ENCODE measurements at places on chromosomes 6 and 20.

DNA sequence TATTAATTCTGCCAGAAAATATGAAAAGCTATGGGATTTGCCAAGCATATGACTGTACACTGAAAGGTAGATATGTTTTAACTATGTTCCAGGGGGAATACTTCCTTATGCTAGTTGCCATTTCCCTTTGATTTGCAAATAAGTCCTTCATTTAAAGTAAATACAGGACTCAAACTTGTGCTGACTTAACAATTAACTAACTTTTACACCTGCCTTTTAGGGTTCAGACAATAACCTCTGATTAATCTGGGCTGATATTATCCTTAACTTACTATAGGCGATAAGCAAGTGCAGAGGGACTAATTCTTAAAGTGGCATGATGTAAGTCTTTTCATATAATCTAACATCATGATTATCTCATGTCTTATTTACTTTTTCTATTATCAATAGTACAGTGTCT is 143.1 kb downstream of the AHI1 start:
- DNase-seq = no peak

GRCh38 chr6:170279977-170280688 is 10.7 kb downstream of the DLL1 start:
- no peak for DNase-seq

- no peak for DNase-seq
Measured at GRCh38 chr6:32298632-32299336, 72.9 kb downstream of the TSBP1 start.

GRCh38 chr6:26597821-26598220 is 1.1 kb downstream of the ABT1 start:
- no peak for DNase-seq

- no peak for DNase-seq
Measured at GRCh38 chr6:87742106-87742505, 40.1 kb upstream of the AKIRIN2 start.

GRCh38 chr6:53115113-53115512 is 33.5 kb downstream of the GCM1 start:
- DNase-seq = no peak

GRCh38 chr6:154951345-154952200 is 43.5 kb upstream of the TIAM2 start:
- no peak for DNase-seq

DNA sequence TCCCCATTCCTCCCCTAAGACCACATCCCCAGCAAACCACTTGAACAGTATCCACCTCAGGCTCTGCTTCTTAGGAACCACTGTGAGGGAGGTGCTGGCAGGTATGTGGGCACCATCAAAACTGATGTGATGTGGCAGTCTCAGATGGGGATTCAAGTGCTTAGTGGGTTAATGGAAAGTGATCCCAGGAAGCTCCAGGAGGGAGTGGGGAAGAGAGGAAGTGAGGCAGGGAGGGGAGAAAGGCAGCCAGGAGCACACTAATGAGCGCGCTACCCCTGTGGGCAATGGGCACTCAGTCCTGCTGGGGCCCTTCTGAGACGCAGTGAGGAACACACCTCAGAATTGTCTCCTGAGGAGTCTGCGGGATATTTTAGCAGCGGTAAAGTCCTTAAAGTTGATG is 263.1 kb upstream of the MOCS1 start:
- no peak for DNase-seq

DNA sequence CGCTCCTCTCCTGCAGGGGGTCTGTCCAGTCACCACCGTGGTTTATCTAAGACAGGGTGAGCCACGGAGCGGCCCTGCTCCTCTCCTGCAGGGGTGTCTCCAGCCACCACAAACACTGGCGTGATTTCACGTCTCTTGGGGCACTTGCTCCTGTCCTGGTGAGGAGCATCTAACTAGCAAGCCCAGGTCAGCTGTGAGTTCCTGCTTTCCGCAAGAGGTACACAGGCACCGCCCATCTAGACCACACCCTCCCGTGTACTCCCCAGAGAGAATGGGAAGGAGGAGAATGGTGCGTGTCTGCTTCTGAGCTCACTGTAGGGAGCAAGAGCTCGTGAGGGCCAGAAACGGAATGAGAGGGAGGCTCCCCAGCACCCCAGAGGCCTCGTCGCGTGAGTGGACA is 40.7 kb downstream of the DACT2 start:
- no peak for DNase-seq

GRCh38 chr6:33170176-33171015 is 21.9 kb downstream of the COL11A2 start:
- no peak for DNase-seq

GRCh38 chr20:10576411-10577090 is 97.2 kb downstream of the JAG1 start:
- DNase-seq = no peak

GRCh38 chr20:6407163-6407562 is 284.3 kb upstream of the FERMT1 start:
- no peak for DNase-seq

DNA sequence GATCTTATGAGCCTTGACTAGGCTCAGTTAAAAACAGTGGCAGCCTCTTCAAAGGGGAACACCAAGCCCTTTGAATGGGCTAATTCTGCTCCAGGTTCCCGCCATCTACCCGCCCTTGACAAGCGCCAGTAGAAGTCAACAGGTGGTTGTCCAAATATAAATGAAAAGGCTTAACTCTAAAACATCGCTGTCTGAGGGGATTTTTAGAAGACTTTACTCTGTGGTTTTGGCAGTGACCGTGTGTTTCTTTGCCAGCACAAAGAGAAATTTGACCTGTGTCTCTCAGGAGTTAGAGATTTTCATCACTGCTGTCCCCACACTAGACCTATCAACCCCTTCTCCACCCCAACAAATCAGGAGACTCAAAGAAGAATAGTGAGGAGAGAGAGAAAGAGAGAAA is 19.8 kb upstream of the SIM1 start:
- DNase-seq = no peak

DNA sequence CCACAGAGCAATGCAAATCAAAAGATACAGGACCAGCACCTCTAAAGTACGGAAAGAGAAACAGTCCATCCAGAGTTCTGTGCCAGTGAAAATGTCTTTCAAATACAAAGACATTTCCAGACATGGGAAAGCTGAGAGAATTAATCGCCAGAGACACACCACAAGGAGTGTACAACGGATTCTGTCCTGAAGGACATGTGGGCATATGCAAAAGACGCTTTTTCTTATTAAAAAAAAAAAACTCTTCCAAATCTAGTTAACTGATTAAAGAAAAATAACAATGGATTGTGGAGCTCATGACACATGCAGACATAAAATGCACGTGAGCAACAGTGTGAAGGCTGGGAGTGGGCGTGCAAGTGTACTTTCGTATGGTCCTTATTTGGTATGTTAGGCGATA is 22.8 kb downstream of the KIF25 start:
- DNase-seq = no peak

- DNase-seq = no peak
Measured at GRCh38 chr6:73308712-73309534, 45.2 kb downstream of the DPPA5 start.

DNA sequence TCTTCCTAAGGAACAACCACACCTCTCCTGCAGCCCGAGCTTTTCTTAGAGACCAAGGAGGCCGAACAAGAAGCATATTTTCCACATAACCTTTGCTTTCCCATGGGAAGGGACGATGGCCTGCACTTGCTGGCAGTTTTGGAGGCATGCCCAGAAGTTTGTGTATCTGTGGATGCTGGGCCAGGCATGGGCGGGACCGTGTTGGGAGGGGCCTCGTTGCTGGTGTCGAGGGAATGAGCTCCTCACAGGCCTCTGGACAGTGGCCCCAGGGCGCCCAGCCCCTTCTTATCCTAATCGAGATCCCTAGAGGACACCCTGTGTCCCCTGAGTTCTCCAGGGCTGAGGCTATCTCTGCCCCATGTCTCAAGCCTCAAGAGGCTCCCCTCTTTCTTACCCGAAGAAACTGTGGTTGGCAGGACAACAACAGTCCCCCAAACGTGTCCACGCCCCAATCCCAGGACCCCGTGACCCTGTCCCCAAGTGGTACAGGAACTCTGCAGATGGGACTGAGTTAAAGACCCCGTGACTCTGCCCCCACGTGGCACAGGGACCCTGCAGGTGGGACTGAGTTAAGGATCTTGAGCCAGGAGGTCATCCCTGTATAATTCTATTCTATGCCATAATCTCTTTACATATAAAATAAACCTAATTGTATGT is 99.5 kb upstream of the BHLHE23 start:
- no peak for DNase-seq

DNA sequence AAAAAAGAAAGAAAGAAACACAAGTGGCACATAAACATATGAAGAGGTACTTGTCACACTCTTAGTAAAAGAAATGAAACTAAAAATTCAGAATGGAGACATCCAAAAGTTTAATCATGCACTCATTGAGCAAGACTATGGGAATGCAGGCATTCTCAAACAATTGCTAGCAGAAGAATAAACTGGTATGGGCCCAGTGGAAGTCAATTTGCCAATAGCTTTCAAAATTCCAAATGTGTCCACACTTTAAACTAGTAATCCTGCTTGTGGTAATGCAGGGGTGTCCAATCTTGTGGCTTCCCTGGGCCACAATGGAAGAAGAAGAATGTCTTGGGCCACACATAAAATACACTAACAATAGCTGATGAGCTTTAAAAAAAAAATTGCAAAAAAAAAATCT is 97.4 kb downstream of the EPB41L2 start:
- no peak for DNase-seq

DNA sequence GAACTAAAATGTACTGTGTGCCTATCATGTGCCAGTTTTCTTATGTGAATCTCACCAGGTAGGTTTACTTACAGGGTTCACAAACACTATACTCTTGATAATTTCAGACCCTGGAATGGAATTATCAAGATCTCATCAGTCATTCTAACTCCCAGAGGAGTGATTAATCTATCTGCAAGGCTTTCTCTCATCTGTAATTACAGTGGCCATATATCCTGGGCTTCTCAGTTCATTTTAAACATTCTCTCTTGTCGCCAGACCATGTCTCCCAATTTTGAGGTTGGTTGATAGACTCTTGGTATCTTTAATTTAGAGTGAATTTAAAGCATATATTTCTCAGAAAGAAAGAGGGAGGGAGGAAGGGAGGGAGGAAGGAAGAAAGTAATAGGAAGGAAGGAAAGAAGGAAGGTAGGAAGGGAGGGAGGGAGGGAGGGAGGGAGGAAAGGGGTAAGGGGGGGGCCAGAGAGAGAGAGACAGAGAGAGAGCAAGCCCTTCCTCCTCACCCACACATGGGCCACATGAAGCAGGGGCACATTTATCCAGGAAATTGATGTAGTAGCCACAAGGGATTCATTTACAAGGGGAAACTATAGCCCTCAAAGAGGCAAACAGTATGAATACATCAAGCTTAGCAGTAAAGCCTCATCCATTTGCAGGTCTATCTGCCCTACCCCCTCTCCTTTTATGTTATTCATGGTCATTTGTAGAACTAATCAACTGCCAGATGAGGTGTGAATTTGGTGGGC is 25.8 kb upstream of the NRSN1 start:
- no peak for DNase-seq

- no peak for DNase-seq
Measured at GRCh38 chr6:151101161-151101815, 138.5 kb upstream of the AKAP12 start.

DNA sequence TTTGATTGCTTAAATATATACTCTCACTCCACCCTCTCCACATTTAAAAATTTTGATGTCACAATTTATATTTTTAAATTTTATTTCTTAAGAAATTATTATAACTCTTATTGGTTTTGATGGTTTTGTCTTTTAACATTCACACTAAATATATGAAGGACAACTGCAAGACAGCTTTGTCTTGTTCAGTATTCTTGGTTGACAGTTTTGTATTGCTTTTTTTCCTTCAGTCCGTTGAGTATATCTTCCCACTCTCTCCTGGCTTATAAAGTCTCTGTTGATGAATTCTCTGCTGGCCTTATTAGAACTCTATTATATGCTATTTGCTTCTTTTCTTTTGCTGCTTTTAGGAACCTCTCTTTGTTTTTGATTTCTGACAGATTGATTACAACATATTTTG is 392.2 kb downstream of the C6orf118 start:
- no peak for DNase-seq

DNA sequence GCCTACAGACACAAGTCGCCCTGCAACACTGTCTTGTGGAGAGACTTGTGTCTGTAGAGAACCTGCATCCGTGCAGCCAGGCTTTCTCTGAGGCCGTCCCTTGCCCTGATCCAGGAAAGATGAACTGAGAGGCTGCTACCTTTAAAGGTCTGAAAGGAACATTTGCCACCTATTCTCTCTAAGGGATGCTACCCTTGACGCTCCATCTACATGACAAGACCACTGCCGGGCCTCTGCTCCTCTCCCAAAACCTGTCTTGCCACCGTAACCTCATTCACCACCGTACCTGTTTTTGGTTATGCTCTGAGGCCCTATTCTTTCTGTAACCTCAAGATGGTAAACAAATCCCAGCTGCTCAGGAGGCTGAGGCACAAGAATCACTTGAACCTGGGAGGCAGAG is 73.9 kb downstream of the FOXF2 start:
- DNase-seq = no peak

DNA sequence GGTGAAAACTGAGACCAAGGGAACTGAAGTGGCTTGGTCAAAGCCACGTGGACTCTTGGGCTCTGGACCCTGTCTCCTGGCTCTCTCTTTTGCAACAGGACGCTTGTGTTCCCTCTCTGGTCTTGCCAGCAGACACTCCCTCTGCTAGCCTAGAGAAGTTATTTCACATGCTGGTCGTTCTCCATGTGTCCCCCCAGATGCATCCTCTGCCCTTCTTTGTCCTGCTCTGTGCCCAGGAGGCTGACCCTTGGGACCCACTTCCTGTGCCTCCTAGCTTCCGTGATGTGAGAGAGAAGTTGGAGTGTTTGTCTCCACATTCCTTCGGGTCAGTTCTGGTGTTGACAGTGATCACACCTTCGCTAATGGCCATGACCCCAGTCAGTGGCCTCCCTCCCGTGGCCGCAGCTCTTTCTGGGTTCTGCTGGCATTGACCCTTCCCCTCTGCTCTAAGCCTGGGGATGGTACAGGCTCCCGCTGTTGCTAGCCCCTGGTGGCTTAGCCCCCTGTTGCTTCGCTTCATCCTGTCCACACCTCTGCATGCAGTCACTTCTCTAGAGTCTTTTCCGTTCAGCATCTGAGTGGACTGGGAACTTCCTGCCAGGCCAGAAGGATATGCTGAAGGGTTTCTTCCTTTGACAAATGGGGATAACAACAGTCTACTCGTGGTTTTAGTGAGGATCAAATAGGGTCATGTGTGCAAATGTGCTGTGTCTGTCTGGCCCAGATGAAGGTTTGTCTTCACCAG is 70.1 kb upstream of the BMP2 start:
- no peak for DNase-seq

DNA sequence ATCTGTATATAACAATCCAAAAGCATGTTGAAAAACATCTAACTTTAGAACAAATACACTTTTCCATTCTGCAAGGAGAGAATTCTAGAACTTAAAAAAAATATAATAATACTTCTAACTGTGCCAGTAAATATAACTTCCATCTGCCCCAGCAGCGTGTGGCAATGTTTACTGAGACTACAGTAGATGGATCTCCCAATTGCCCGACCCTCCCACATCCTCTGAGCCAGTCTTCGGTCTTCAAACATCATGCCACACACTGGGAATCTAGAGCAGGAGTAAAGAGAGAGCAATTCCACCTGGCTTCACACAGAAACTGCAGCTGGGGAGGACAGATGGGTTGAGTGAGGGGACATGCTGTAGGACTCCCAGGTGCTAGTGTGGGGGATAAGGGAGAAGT is 121.3 kb upstream of the NHSL1 start:
- no peak for DNase-seq
